ENCODE measurements at places on chromosomes 1 and 21. TPM values are rescaled to one million over a fixed set of nuclear protein-coding genes. Genes with fewer than 3 reads are reported as not detected.

Gene LDLRAD2
- total RNA-seq: 0.17 TPM

Gene FAM72B
- total RNA-seq: 3.4 TPM

Gene CFHR5
- total RNA-seq: not detected

Gene GPR161
- 19.6 TPM for total RNA-seq

Gene B3GALT5
- total RNA-seq: under 0.01 TPM

Gene ACKR1
- total RNA-seq: 0.17 TPM

Gene MIER1
- total RNA-seq: 34.0 TPM

Gene NTMT2
- not detected for total RNA-seq

Gene SEC16B
- 4.4 TPM for total RNA-seq

Gene KCNQ4
- not detected for total RNA-seq

Gene RIT1
- 59.4 TPM for total RNA-seq

Gene GBP5
- total RNA-seq: 0.09 TPM

Gene CRNN
- not detected for total RNA-seq

Gene CYP4X1
- total RNA-seq: 6.3 TPM

Gene LCE6A
- total RNA-seq: not detected

Gene BTBD19
- total RNA-seq: 7.0 TPM

Gene BCAR3
- 47.1 TPM for total RNA-seq

- DNase-seq: peak; percentile 72
Observed at GRCh38 chr1:206685769-206686477, 1.2 kb downstream of the MAPKAPK2 start.

- DNase-seq: no peak
Observed at GRCh38 chr1:88286716-88287115, 397.4 kb upstream of the PKN2 start.

- DNase-seq: no peak
Observed at GRCh38 chr1:220655961-220656740, 34.0 kb upstream of the C1orf115 start.

DNA sequence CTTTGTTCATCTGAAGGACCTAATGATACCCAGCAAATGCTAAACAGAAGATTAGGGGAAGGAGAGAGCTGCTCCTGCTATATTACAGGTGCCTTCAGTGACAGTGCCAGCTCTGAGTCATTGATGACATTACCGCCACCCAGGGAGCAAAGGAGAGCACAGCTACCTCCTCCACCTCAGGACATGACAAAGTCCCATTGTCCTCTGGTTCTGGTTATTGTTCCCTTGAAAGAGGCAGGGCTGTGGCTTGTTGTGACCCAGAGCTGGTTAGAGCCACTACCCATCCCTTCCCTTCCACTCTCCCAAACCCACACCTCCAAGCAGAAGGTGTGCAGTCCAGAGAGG is 363.5 kb upstream of the DUSP10 start:
- DNase-seq: no peak

GRCh38 chr1:62210960-62211359 is 16.3 kb downstream of the L1TD1 start:
- no peak for DNase-seq

DNA sequence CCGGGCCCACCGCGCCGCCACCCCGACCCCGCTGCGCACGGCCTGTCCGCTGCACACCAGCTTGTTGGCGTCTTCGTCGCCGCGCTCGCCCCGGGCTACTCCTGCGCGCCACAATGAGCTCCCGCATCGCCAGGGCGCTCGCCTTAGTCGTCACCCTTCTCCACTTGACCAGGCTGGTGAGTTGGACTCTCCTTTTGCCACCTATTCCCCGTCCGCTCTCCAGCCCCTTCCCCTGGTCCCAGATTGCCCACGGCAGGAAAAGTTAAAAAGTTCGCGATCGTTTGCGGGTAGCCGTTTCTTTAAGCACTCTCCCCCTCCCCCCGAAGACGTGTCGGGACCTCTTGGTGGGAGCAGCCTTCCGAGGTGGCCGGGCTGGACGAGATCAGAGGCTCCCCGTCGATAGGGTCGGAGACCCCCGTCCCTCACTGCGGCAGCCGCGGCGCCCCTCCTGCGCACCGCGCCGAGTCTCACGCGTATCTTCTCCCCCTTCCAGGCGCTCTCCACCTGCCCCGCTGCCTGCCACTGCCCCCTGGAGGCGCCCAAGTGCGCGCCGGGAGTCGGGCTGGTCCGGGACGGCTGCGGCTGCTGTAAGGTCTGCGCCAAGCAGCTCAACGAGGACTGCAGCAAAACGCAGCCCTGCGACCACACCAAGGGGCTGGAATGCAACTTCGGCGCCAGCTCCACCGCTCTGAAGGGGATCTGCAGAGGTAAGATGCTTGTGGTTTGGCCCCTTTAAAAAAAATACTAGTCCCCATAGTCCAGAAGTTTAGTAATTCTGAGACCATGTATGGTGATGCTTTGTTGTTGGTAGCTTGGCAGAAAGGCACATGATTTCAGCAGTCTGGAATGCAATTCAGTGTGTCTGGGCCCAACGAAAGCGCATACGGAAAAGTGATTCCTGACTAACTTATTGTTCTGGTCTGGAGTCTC is 576 bp downstream of the CCN1 start:
- DNase-seq: peak; percentile 56

GRCh38 chr1:115495111-115495510 is 146.7 kb upstream of the VANGL1 start:
- DNase-seq: no peak

GRCh38 chr21:43012596-43012995 is 38.2 kb downstream of the PKNOX1 start:
- DNase-seq: no peak

DNA sequence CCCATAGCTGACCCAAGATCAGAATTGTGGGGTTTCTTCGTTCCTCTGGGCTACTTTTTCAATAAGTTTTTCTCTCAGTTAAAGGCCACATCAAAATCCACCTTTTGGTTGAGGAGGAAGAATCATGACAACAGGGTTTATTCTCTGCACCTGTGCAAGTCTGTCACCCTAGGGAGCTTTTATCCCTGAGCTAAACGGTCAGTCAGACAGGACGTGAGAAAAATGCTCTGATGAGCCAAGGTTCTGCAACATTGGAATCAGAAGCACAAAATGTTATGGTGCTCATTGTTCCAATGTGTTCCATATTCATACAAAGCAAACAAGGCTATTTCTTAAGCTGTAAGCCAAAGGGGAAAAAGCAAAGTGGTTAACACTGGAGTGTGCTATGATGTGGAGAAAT is 7.4 kb upstream of the ERICH3 start:
- DNase-seq: no peak

DNA sequence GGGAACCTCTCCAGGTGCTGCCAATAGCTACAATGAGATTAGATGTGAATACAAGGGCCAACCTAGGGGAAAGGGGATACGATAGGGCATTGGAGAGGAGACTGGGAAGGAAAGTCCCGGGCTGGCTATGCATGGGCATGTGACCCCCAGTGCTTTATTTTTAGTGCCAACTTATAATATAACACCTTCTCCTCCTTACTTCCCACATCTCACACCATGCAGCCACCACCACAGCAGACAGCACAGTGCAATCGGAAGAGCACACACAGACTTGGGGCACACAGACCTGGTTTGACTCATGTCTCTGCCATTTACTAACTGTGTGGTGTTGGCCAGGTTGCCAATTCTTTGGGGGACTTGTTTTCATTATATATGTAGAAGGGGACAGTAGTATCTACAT is 85.4 kb downstream of the TOMM20 start:
- no peak for DNase-seq

- no peak for DNase-seq
Observed at GRCh38 chr21:16283516-16283915, 553.7 kb downstream of the USP25 start.

DNA sequence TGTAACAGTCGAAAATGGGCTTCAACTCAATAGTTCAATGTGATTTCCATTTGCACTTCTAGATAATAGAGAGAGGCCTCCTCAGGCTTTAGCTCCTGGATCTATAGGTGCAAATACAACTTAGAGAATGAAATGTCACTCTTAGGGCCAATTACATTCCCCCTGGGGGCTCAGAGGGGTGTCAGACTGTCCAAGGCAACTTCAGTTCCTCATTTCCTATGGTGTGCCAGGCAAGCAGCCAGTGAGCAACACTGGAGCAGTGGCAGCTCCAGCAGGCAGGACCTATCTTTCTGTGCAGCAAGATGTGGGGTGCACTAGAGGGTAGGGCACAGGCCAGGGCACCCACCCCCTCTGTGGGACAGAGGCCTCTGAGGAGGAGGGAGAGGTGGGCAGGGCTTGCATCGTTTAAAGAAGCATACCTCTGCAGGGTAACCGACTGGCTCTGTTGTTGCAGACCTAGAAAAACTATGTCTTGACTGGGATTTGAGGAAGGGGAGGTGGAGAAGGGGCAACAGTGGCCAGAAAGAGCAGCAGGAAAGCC is 97.3 kb downstream of the SUSD4 start:
- no peak for DNase-seq

DNA sequence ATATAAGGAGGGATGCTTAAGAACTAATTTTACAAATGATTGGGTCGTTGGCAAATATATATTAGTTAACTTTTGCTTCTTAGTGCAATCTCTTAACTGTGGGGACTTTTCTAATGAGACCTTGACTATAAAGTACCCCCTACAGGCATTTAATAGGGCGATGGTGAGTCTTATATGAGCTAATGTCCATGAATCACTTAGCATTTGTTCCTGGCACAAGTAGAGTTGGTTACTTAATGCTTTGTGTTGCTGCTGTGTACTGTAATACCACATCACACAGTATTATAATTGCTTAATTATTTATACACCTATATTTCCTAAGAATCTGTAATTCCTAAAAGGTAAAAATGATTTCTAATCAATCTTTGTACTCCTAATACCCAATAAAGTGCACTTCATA is 25.3 kb upstream of the TMCO1 start:
- DNase-seq: no peak

DNA sequence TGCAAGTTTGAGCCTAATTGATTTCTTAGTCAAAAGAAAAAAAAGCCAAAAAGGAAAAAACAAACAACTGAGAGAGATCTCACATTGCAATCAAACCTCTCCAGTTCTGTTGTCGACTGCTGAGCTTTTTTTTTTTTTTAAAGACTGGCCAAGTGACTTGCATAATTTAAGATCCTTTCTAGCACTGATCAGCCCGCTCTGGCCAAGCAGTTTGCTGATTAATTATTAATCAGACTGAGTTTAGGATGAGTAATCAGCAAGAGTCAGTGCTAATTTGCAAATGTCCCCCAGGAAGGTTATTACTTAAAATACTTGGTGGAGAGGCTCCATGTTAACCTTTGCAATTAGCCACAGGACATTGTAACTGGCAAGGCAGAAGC is 39.3 kb downstream of the HMGB4 start:
- no peak for DNase-seq

DNA sequence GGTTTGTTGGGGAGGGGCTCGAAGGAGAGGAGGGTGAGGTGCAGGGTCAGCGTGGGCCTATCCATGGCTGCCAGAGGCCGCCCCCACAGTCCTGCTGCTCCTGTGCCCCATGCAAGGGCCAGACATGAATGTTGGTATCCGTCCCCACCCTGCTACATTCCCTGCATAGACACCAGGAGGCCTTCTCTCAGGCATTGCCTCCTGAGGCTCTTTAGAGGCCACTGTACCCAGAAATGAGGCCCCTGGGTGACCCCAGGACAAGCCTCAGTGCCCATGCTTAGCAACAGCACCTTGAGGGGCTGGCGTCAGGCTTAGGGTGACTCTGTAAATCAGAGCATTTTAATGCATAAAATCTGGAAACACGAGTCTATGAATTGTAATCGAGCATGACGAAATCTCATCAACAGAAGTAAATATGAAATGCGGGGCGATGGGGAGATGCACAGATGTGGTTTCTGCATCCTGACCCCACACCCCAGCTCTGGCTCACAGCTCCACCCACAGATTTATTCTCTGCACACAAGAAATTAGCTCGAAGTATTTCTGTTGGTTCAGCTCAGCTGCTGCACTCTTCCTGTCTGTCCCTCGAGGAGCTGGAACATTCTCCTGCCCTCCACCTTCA is 124.0 kb upstream of the CSF3R start:
- no peak for DNase-seq

GRCh38 chr1:150564051-150564991 is 15.1 kb downstream of the MCL1 start:
- DNase-seq: peak; percentile 21

DNA sequence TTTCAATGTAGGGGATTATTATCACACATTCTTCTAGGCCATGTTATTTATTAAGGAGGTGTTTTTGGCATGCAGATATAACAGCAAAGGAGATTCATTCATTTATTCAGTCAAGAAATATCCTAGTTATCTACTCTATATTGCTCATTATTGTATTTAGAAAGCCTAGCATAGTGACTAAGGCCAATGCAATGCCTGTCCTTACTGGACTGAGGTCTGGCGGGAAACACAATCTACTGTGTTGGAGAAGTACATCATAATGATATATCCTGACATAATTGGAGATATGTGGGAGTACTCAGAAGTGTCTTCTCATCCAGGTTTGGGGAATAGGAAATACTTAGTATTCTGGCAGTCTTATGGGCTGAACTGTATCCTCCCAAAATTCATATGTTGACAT is 421.5 kb upstream of the USP24 start:
- no peak for DNase-seq

DNA sequence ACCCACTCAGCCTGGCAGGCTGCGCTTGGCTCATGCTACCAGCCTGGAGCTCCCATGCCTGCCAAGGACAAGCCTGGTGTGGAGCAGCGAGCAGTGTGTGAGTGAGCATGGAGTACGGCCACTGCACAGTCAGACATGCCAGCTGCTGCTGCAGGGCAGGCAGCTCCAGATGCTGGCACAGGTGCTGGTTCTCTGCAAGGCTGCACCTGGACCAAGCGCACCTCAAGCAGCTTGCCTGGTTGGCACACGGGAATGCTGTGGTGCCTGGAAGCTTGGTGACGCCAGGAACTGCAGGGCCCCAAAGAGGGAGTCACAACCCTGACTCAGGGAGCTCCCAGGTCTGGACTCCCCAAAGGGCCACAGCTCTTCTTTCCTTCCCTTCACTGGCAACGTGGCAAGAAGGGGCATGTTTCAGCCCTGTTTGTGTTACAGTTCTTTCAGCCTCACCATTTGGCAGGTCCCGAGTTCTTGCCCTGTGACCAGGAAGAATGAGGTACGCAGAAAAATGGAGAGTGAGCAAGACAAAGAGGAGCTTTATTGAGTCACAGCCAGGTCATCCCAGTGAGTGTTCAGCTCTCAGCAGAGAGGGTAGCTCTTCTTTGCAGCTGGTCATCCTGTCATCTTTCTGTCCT is 26.1 kb downstream of the ACOT7 start:
- no peak for DNase-seq

- DNase-seq: peak; percentile 82
Observed at GRCh38 chr1:172895050-172895460, 155.7 kb downstream of the TNFSF18 start.

GRCh38 chr1:1344655-1345361 is 4.4 kb downstream of the DVL1 start:
- peak; percentile 45 for DNase-seq

GRCh38 chr1:55209247-55209646 is 5.9 kb downstream of the USP24 start:
- DNase-seq: no peak

GRCh38 chr1:89799495-89799894 is 21.3 kb upstream of the LRRC8D start:
- peak; percentile 65 for DNase-seq

DNA sequence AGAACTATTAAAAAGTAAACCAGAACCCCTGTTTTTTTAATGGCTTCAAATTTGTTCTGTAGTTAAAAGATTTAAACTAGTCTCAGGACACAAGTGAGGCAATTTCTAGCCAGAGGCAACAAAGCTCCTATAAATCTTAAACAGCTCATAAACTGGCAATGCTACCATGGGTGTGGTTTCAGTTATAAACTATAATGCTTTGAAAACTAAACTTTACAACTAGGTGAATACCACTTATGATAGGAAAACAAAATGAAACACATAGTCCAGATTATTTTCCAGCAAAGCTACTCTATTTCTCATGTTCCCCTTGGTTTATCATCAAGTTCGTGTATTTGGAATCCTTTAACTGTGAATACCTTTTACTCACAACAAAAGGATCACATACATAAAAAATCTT is 282.5 kb downstream of the VAV3 start:
- no peak for DNase-seq

All from dermis blood vessel endothelial cell (primary cell).